ENCODE measurements at places on chromosomes 6 and 20.

GRCh38 chr6:8080362-8081151 lies 16.4 kb upstream of the BLOC1S5 start:
- peak; percentile 70 for DNase-seq

DNA sequence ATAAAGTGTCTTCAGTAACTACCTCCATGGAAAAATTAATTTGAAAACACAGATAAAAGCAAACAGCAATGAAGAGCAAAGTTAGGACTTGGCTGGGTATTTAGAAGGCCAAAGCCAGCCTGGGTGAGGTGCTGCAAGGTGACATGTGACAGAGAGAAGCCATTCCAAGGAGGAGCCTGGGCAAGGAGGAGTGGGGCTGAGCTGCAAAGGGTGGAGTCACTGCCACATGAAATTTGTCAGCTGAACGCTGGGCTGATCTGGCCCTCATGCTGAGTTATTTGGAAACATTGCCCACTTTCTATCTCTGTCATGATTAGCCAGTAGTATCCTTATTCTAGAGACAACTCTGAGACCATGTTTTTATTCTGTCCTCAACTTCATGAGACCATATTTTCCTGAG lies 76.3 kb downstream of the PERP start:
- DNase-seq: peak; percentile 59

- DNase-seq: no peak
Measured at GRCh38 chr6:17450397-17450796, 57.0 kb downstream of the CAP2 start.

- no peak for DNase-seq
Measured at GRCh38 chr6:71529769-71530168, 241.2 kb downstream of the OGFRL1 start.

DNA sequence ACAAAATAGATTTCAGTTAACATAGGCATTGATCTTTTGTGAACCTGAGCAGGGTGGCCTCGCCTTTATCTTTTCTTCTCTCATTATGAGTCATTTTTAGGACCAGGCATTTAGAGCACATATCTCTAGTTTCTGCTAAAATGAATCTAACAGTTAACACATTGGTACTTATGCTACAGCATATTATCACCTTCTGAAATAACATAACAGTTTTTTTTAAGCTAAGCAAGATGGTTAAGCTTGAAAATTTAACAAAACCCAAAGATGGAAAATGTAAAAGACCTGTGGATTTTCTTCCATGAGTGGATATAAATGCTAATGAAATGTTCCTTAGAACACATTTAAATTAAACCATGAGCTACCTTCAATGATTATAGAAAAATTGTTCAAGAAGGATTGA lies 487.1 kb upstream of the RNF217 start:
- no peak for DNase-seq

DNA sequence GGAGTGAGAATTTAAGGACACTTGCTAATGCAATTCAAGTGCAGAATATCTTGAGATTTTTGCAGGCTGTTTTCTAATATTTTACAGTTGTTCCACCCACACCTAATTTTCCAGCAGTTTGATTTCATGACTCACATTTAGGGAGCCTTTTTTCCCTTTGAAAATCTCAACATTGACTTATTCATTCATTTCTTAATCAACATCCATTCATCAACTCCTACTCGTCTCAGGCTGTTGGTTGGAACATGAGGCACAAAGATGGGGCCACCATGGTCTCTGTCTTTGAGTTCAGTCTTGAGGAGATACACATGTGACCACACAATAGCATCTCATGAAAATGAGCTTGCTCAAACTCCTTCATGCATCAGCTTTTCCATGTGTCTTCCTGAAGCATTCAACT lies 135.6 kb downstream of the UNC5CL start:
- DNase-seq: no peak

DNA sequence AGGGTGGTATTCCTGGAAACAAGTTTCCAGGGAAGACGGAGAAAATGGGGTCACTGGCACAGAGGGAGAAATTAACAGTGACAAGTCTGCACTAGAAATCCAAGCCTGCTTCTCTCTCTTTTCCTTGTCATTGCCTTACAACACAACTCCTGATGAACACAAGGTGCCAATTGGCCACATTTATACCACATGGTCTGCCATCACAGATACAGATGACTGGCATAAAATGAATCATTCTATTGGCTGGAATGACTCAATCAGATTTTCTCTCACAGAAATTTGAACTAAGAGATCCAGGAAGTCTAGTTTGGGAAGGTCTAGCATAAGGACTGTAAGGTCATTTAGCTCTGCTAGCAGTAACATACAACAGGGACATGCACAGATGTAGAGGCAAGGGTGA lies 190.3 kb downstream of the LINC00237 start:
- DNase-seq: no peak

- no peak for DNase-seq
Measured at GRCh38 chr6:26092443-26092842, 5.2 kb downstream of the HFE start.

DNA sequence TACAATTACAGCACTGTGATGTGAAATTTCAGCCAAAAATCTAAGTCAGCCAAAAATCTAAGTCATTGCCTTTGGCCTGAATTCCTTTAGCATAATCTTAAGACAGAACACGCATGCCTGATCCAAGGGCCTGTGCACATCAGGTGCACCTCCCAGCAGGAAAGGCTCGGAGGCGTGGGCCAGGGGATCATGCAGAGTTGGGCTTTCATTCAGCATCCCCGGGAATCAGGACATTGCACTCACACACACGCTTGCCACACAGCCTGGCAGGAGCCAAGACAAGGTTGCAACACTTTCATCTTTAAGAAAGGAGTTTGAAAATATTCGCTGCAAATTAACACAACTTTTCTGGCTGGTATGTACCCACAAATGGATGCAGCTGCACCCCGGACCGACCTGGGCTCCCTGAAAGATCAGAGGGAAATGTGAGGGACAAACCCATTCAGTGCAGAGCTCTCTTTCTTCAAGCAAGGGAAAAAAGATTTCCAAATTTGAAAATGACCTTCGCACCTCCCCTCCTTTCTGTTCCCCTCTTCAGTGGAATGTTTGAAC lies 48.8 kb downstream of the ERMARD start:
- peak; percentile 52 for DNase-seq

GRCh38 chr20:58579819-58580473 lies 64.7 kb upstream of the APCDD1L start:
- no peak for DNase-seq

DNA sequence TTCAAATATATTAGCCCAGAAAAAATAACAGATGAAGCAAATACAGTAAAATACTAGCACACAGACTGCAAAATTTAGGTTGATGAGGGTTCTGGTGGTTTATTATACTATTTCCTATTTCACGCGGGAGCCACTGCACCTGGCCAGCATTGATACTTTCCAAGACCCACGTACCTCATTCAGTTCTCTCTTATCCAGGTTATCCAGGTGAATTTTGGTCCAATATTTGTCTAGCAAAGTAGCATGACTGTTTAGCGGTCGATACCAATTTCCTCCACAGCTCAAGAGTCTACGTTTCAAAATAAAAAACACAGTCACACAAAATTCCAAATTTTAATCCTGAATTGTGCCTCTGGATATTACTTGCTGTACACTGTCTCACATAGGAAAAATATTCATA lies 34.8 kb downstream of the MDN1 start:
- DNase-seq: no peak

- DNase-seq: no peak
Measured at GRCh38 chr6:81656231-81656630, 96.2 kb downstream of the TENT5A start.

DNA sequence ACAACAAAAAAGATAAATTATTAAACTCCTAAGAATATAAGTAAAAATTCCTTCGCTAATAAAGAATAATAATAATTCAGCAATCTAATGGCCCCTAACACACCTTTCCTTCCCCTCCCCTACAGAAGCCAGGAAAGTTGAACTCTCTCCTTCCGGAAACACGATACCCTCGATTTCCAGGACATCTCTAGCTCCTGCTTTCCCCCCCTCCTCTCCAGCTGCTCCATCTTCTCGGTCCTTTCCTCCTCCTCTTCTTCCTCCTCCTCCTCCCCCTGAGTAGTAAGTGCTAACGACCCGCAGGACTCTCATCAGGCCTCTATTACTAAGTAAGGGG lies 603 bp downstream of the TASP1 start:
- peak; percentile 45 for DNase-seq

- DNase-seq: no peak
Measured at GRCh38 chr20:49658508-49658907, 55.2 kb downstream of the B4GALT5 start.

DNA sequence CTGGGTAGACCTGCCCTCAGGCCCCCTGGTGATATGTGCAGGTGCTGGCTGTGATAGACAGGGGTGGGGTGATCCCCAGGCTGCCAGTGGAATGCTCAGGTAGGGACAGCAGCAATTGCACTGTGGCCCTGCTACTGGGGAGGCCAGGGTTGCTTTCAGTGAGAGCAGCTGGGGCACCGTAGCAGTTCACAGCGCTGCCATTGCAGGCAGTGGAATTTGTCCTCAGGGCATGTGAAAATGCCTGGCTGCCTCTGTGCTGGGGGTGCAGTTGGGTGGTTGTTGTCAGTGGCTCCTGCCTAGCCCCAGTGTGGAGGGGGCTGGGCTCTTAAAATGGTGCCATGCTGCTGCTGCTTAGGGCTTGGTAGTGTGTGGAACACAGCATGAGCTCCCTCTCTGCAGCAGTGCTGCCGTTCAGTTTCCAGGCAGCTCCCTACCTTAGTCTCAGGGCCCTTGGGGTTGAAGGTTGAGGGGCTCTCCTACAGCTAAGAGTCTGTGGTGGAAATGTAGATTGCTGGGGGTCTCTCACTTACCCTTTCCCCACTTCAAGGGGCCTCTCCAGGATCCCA lies 23.6 kb downstream of the GJA10 start:
- no peak for DNase-seq

- no peak for DNase-seq
Measured at GRCh38 chr6:16420715-16421461, 182.5 kb downstream of the GMPR start.

GRCh38 chr6:133977983-133978895 lies 25.2 kb downstream of the TBPL1 start:
- peak; percentile 74 for DNase-seq

GRCh38 chr20:46085179-46085851 lies 4.4 kb downstream of the NCOA5 start:
- DNase-seq: peak; percentile 61

GRCh38 chr6:160386869-160387530 lies 38.8 kb downstream of the SLC22A3 start:
- peak; percentile 95 for DNase-seq

GRCh38 chr20:62804627-62805154 lies at the start of gene OGFR:
TSS of gene OGFR (plus strand) at chr20:62804835. CDS start at chr20:62804860, 25 bp downstream.
- peak; percentile 52 for DNase-seq

DNA sequence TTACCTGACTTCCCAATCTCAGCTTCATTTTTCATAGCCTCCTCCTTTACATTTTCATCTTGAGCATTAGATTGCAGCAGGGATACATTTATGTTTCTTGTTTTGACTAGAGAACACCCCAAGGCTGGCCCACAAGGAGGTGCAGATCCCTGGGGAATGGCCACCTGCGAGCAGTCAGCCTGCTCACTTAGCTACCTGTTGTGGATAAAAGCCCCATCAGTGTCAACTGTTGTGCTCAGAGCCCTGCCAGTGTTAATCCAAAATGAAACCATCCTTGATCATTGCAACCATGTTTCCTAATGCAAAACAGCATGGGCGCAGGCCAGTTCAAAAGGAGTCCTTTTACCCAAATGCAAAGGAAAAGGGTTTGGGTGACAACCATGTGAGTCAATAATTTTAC lies 50.8 kb downstream of the CNR1 start:
- DNase-seq: no peak

DNA sequence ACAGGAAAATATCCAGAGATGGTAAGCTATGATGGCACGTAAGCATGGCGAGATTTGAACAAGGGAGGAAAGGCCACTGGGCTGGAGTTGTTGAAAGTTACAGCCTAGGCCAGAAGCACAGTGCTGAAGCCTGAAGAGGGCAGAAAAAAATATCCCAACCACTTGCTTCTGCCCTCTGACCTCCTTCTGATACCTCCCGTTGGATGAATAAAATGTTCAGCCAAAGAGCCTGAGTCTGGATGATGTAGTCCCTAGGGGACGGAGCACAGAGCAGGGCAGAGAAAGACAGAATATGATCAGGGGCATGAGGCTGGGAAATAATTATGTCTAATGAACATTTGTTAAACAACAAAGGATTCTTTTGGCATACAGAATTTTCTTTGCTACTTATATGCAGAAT lies 19.7 kb downstream of the KLHL31 start:
- no peak for DNase-seq

GRCh38 chr6:29967379-29968010 lies 25.2 kb downstream of the HLA-A start:
- peak; percentile 68 for DNase-seq

- DNase-seq: no peak
Measured at GRCh38 chr6:87803791-87804190, 101.8 kb upstream of the AKIRIN2 start.

GRCh38 chr6:93059911-93060310 lies 359.4 kb downstream of the EPHA7 start:
- no peak for DNase-seq

GRCh38 chr6:136304410-136304809 lies 14.8 kb upstream of the BCLAF1 start:
- no peak for DNase-seq

DNA sequence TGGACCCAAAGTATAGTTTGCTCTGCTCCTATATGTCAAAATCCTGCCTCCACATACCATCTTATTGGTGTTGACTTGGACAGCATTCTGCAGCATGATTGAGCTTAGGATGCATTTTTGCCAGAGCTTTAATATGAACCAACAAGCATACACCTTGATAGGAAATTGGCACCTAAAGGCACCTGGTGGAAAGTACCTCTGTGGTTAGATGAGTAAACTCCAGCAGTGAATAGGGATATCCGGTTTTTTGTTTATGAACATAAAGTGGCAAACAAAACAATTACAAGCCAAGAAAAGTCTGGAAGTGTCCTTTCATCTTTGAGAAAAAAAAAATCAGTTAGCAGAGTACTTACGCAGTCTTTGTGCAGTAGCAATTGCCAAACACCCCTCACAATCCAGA lies 6.2 kb upstream of the CYP24A1 start:
- DNase-seq: peak; percentile 72

DNA sequence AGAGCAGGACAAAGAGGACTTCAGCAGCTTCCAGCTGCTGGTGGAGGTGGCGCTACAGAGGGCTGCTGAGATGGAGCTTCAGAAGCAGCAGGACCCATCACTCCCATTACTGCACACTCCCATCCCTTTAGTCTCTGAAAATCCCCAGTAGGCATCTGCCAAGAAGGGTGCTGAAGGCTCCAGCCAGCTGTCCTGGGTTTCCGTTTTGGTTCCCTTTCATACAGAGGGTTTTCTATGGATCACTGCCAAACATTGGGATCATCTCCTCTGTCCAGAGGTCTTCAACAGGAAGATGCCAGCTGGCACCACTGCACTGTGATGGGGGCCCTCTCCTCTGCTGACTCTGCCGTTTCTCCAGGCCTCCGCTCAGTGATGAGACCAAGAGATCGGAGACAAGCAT lies 14.3 kb upstream of the RAB5IF start:
- DNase-seq: no peak

GRCh38 chr20:47956268-47956995 lies 171.2 kb upstream of the SULF2 start:
- DNase-seq: no peak

DNA sequence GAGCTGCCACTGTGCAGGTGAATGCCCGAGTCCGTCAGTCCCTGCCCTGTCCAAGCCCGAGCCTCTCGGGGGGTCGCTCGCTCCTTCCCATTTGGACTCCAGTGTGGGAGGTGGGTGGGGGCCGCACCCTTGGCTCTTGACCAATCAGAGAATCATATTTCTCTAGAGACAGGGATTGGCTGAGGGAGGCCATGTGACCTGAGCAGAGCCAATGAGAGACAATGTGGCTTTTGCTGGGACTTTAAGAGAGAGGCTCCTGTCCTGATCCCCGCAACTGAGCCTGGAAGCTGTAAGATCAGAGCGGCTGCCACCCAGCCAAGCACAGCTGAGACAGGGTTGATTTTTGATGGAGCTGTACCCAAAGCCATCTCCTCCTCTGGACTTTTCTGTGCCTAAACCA lies 199.3 kb downstream of the TFAP2C start:
- DNase-seq: no peak

All from MCF 10A (cell line).